Substantia nigra (tissue), 51 donors: ENCODE measurements at places on chromosomes 6 and 20.
A peak's percentile ranks its signal among the peaks of the same experiment; 100 is the strongest.

GRCh38 chr20:1870792-1871550, 24.2 kb upstream of the SIRPA start:
- DNase-seq: no peak

GRCh38 chr20:2631228-2631627, 21.2 kb upstream of the NOP56 start:
- no peak for DNase-seq

- DNase-seq: no peak
These were observed 5.0 kb downstream of the SF3B5 start for GRCh38 chr6:144090384-144090783.

DNA sequence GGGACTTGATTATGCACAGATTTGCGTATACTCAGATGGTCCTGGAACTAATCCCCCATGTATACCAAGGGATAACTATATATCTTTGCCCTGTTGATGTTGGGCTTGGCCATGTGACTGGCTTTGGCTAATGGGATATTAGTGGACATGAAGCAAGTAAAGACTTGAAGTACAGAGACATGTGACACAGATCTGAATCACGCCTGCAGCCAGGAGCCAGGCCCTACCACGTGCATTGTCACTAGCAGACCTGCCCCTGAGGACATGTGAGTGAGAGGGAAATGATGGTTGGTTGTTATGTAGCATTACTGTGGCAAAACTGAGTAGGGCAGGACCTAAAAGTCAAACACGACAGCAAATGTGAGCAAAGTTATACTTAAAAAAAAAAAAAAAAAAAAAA, 155.7 kb downstream of the AKAP7 start:
- DNase-seq: no peak

GRCh38 chr6:16731478-16732051, 29.7 kb downstream of the ATXN1 start:
- no peak for DNase-seq

GRCh38 chr6:85261271-85261670, 188.6 kb upstream of the NT5E start:
- no peak for DNase-seq

GRCh38 chr20:24892931-24893330, 56.1 kb upstream of the CST7 start:
- DNase-seq: no peak

DNA sequence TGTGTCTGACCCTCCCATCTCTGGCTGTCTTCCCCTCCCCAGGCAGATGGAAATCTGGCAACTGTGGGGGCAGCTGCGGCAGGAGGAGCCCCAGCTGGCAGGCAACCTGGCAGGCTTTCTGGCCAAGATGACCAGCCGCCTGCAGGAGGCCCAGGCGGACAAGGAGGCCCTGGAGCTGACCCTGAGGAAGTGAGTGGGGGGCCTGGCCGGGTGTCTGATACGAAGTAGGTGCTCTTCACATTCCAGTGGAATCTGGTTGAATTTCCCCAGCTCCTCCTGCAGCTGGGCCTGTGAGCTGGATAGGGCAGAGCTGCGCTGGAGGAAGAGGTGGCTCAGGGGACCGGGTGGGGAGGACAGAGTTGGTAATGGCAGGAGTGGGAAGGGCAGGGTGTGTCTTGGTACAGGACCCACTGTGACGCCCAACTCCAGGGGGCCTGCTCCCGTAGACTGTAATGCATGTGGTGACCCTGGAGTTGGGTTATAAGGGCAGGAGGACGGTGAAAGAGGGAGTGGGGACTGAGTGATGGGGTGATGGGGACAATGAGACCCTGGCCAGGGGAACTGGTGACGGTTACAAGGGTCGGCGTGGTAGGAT, 19.7 kb downstream of the RAB44 start:
- no peak for DNase-seq

GRCh38 chr6:84514089-84514971, 250.1 kb downstream of the TBX18 start:
- no peak for DNase-seq

DNA sequence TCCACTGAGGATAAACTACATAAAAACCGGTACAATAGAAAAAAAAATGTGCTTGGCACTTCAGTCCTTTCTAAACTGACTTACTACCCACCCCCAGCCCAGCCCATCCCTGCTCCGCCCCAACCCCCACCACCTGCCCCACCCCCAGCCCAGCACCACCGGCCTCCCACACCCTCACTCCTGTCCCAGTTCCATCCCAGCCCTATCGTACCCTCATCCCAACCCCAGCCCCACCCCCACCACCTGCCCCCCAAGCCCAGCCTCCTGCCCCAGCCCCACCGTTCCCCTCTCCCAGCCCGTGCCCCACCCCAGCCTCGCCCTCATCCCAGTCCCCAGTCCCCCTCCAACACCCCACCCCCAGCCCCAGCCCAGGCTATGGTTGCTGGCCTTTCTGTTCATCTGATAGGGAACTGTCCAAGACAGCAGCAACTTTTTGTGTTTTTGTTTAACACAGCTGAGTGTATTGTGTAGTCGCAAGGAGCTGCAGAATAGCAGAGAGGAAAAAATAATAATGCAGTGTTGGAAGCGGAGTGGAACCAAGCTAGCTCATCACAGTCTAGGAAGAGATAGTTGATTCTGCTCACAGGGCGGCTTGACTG, 61.9 kb downstream of the SASH1 start:
- DNase-seq: no peak

DNA sequence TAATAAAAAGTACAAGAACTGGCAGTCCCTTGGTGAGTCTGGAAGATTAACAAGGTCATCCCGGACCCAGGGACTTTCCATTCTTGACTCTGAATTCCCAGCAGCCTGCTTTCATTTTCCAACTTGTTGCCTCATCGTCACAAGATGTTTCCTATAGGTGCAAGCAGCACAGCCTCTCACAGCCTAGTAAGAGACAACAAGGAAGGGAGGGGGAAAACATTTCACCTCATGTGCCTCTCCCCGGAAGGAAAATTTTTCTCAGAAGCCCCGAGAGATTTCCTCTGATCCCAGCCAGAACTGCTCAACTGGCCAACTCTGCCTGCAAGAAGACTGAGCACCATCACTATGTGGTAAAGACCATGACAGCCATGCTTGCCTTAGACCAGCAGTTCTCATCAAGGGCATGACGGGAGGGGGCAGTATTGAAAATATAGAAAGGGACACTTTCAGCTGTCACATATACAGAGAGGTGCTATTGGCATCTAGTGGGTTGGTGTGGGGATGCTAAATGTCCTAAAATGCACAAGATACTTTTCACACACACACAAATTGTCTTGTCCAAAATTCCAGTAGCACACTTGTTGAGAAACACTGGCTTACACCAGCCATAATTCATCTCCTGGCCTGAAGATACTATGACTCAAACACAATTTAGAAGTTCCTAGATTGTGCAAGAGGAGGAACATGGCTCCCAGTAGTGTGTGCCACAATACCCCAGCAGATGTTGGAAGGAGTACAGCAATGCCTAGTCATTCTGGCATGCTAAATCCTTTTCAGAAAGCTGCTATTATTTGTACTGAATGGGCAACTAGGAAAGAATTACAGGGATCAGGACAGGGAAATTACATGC, 10.8 kb upstream of the WTAP start:
- DNase-seq: peak; percentile 11

GRCh38 chr20:60680554-60680953, 571.5 kb upstream of the CDH4 start:
- DNase-seq: no peak

GRCh38 chr6:161141173-161141572, 132.7 kb downstream of the AGPAT4 start:
- DNase-seq: no peak

DNA sequence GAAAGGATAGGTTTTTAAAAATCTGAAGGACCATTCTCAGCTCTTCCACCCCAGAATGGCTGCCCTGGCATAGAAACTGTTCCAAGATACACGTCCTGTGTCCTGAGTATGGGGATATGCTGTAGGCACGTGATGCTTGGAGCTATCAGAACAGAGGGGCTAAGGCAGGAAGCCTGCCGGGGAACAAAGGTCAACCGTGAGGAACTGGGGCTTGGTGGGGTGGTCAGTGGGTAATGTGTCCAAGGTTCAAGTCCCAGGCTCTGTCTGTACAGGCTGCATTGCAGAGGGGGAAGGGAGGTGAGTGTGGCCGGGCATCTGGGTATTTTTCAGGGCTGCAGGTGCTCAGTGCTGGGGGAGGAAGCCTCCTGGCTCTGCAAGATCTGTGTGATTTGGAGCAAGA, 479.6 kb upstream of the CHD6 start:
- no peak for DNase-seq

DNA sequence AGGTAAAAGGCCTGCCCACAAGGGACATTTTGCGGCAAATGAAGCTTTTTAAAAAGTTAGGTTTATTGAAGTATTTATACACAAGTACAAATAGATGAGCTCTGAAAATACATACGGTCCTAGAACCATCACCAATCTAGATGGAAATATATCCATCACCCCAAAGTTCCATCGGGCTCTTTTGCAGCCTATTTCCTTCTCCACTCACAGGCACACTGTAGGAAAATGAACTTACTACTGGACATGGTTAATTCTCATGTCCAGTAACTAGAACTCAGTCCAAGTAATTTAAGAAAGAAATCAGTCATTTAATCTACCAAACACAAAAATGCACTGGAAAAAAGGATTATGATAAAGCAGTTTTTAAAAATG, 6.2 kb downstream of the PCNA start:
- DNase-seq: no peak

DNA sequence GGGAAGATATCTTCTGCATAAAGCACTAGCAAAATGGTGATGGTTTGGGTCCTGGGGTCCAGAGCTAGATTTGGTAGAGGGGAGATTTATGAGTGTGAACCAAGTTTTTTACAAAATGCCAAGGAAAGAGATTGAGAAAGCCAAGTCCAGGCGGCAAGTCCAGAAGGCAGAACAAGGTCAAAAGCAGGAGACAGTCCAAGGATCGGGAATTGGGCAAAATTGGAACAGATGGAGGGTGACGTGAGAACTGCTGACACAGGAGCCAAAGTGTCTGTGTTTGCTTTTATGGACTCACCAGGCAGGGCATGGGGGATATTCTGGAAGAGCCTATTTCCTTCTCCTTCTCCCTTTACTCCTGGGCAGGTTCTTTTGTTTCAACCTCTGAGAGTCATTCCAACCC, 4.1 kb downstream of the NHLRC1 start:
- DNase-seq: no peak

DNA sequence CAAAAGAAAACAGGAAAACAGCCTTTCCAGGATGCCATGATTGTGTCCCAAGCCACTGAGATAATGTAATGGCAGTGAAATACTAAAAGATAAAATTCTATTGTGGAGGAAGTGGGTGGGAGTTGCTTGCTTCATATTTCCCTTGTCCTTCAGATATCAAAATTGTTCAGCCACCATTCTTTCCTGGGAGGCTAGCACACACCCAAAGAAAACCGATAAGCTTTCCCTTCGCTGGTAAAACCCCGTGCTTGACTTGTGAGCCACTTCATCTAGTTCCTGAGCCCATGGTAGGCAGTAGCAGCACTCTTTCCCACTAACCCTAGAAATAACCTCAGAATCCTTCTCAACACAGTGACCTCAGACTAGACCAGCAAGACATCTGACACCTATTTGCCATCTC, 357.4 kb upstream of the PLCB4 start:
- no peak for DNase-seq
